Natural killer cell (primary cell): ENCODE measurements at places on chromosomes 4 and X. TPM values are rescaled to one million over a fixed set of nuclear protein-coding genes. Genes with fewer than 3 reads are reported as not detected.

DNA sequence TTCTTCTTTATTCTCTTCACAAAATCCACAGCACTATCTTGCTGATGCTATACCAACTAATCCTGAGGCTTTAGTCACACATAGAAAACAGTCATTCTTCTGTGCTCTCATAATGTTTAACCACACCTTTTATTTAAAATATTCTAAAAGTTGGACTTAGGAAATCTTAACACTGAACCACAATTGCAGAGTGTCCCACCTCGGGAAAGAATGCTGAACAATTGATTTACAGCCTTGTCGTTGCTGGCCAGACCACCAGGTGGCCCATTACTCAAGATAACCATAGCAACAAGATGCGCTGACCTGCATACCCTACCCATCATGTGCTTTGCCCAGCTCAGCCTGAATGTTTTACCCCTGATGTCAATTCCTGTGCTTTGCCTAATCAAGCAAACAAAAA is 100.8 kb downstream of the ARSJ start:
- no peak overlapping the region for H3K4me3 ChIP-seq
- DNase-seq = peak; percentile 25
- H3K27me3 ChIP-seq = no peaks in the 10 kb centered on the region
- H3K36me3 ChIP-seq = no peaks in the 10 kb centered on the region
- H3K27ac ChIP-seq = no peak overlapping the region

DNA sequence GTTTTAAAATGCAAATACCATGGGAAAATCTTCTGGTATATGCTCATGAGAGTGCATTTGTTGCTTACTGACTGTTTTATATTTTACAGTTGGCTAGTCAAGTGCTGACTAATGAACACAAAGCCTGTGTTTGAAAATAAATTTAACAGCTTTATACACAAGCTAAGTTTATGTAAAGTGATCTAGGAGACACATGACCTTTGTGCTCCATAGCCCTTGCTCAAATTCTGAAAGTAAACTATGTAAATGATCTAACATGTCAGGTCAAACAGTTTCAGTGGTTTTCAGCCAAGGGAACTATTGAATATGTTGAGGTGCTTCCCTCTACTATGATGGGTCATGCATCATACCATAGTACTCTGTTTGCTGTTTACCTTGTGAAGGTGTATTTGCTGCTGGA is 36.7 kb downstream of the DIAPH2 start:
- no peaks in the 10 kb centered on the region for H3K4me1 ChIP-seq
- no peaks in the 10 kb centered on the region for H3K36me3 ChIP-seq
- no peak overlapping the region for H3K27ac ChIP-seq
- H3K4me3 ChIP-seq = no peak overlapping the region
- no peak for DNase-seq

DNA sequence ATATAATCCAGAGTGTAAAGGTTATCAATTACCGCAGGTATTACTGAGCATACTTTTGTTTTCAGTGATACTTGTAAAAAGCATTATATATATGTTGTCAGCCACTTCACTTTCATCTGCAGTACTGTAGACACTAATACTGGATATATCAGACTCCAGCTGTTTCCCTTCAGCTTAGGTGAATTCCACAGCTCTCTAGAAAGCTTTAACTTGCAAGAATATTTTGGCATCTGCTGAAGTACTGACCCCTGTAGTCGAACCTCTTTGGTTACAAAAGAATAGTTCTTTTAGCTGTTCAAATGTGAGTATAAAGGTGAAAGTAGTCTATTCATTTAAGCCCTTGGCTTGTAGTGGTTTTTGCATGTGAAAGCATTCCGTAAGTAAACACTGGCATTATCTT is 1222.7 kb upstream of the TENM3 start:
- DNase-seq = no peak
- H3K36me3 ChIP-seq = no peaks in the 10 kb centered on the region
- no peaks in the 10 kb centered on the region for H3K4me1 ChIP-seq
- H3K27me3 ChIP-seq = no peaks in the 10 kb centered on the region

- DNase-seq = no peak
- H3K27me3 ChIP-seq = no peaks in the 10 kb centered on the region
- no peaks in the 10 kb centered on the region for H3K4me1 ChIP-seq
- H3K36me3 ChIP-seq = no peaks in the 10 kb centered on the region
Measured at GRCh38 chrX:121307449-121307848, 260.0 kb downstream of the GLUD2 start.

DNA sequence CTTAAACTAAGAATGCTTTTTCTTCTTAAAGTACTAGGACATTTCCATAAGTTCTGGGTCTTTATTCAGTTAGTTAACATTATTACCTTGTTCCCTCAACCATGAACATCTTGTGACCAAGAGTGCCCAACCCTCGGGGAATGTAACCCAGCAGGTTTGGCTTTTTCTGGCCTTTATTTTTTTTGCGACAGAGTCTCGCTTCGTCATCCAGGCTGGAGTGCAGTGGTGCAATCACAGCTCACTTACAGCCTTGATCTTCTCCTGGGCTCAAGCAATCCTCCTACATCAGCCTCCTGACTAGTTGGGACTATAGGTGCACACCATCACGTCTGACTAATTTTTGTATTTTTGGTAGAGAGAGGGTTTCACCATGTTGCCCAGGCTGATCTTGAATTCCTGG is 65.1 kb downstream of the USP11 start:
- H3K27me3 ChIP-seq = no peaks in the 10 kb centered on the region
- H3K27ac ChIP-seq = no peak overlapping the region
- DNase-seq = no peak
- no peaks in the 10 kb centered on the region for H3K36me3 ChIP-seq
- H3K4me1 ChIP-seq = no peaks in the 10 kb centered on the region
- no peak overlapping the region for H3K4me3 ChIP-seq

The RNF150 gene
- total RNA-seq = not detected

The EMCN gene
- not detected for total RNA-seq

The VSIG4 gene
- total RNA-seq = not detected
